ENCODE measurements at places on chromosomes 6 and 20.

DNA sequence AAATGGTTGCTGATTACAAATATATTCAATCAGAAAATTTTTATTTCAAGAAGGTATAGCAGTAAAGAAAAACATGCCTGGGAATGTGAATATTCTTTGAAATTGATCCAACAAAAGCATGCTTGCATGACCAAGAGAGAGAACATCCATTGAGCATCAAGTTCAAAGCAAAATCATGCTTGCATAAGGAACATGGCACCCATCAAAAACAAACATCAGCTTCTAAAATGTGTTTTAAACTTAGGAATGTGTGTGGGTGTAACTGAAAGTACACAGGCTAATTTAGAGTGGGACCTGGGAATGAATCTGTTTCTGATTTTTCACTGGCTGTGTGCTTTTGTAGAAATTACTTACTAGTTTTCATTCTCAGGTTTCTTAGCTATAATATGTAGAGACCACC, 5.6 kb downstream of the SLC17A5 start:
- DNase-seq, result no peak

DNA sequence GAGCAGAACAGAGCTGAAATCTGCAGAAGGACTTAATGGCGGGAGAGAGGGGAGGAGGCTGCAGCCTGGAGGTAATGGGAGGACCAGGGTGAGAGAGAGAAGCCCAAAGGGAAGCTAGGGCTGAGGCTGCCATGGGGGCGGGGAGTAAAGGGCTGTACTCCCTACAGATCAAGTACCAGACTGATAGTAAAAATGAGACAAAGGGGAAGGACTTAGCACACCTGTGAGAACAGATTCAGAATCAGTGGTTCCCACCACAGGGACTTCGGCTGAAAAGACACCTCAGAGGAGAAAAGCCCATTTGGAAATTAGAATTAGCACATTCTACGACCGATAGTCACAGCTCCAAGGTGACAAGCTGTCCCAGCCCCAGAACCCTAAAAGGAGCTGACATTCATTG, 6.4 kb upstream of the TBXT start:
- no peak for DNase-seq

- DNase-seq, result no peak
Observed at GRCh38 chr6:164398647-164399046, 910.8 kb downstream of the C6orf118 start.

- peak; percentile 49 for DNase-seq
Observed at GRCh38 chr6:33107641-33108040, 31.9 kb downstream of the HLA-DPB1 start.

- DNase-seq, result no peak
Observed at GRCh38 chr20:51622004-51622874, 79.7 kb upstream of the NFATC2 start.

DNA sequence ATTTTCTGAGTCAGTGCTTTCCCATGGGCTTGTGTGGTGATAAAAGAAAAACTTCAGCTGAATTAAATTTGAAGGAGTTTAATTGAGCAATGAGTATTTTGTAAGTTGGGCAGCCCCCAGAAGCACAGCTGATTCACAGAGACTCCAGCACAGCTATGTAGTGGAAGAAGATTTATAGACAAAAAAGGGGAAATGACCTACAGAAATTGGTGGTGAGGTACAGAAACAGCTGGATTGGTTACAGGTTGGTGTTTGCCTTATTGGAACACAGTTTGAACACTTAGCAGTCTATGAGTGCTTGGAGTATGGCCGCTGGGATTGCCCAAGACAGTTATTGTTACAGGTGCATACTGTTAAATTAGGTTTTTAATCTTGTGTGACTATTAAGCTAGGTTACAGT, 96.9 kb upstream of the PTPRK start:
- no peak for DNase-seq
